ENCODE measurements at places on chromosomes 16 and 17.

GRCh38 chr16:9268446-9268845 lies 177.0 kb downstream of the HAPSTR1 start:
- DNase-seq: no peak

- no peak for DNase-seq
Observed at GRCh38 chr17:80644536-80644935, 99.9 kb downstream of the RPTOR start.

DNA sequence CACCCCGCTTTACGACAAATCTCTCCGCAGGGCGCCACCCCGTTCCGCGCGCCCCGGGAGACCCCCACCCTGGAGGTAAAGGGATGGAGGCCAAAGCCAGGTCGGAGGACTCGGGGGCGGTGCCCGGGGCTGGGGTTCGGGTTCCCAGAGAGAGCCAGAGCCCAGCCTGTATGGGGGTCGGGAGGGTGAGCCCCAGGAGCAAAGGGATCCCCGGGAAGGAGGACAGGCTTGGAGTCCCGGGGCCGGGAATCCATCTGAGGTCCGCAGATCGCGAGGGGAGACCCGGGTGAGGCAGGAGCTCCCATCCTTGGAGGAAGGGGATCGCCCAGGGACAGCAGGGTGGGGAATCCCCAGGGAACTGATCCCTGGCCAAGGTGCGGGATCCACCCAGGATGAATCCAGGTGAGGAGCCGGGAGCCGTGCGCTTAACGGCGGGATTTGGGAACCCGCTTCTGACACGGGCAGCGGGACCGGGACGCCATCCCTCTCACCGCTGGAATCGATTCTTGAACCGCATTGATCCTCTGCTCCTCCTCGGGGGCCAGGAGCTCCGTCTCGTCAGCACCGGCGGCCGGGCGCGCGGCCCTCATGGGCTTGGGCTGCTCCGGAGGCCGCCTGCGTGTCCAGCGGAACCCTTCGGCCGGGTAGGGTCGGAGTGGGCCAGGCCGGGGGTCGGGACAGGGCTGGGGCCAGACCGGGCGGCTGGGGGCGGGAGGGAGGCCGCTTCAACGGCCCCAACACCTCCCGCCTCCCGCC lies at the start of gene MMD:
TSS of gene MMD (minus strand) at position 657 of the 756 bp plus-strand sequence. CDS start at position 517, 140 bp downstream.
- DNase-seq: no peak

- no peak for DNase-seq
Observed at GRCh38 chr16:86902656-86903001, 324.3 kb downstream of the FOXL1 start.

DNA sequence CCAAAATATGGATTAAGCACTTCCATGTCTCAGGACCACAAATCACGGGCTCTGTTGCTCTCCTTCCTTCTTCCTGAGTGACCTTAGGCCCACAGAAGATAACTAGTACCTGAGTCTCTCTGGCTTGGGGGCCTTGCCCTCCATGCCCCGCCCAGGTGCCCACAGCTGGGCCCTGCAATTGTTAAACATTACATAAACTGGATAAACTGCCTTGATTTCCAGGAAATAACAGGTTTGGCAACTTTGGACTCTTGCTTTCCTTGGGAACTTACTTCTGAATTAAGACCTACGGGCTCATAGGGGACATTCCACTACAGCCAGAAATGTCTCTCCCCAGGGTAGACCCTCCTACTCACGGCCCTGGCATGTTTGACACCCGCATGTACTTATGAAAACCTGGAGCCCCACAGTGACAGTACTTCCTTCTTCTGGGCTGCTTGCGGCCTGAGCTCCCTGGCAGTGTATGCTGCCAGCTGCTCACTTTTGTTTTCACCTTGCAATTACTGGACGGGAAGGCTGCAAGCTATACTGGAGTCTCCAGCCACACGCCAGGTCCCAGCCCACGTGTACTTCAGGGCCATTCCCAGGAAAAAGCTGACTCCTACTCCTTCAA lies 2.3 kb upstream of the UBALD2 start:
- DNase-seq: no peak

DNA sequence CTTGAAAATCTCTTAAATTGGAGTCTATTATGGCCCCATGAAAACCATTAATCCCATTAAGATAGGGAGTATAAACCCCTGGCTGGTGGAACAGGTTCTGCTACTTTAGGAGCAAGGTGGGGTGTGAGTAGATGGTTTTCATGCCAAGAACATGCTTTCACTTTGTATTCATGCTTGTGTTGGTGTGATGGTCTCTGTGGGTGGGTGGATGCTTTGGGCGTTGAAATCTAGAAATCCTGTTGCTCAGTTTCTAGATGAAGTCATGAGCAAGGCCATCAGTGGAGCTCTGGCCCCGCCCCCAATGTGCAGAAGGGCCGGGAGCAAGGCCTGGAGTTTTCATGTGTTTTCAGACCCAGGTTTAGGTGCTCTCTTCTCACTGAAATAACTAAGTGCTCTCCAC lies 20.1 kb downstream of the PLD6 start:
- DNase-seq: no peak

- DNase-seq: no peak
Observed at GRCh38 chr16:73172973-73173709, 125.2 kb upstream of the ZFHX3 start.

GRCh38 chr16:78639775-78640174 lies 540.3 kb downstream of the WWOX start:
- DNase-seq: no peak

Data from T-cell (primary cell).